ENCODE measurements at places on chromosomes 4 and X. TPM values are rescaled to one million over a fixed set of nuclear protein-coding genes. Genes with fewer than 3 reads are reported as not detected.

The WFS1 gene
- 23.3 TPM for total RNA-seq

The GAGE10 gene
- not detected for total RNA-seq

The PACRGL gene
- 41.9 TPM for total RNA-seq

The BEND2 gene
- total RNA-seq: 0.10 TPM

The EDNRA gene
- total RNA-seq: 50.6 TPM

The PPBP gene
- 17.8 TPM for total RNA-seq

The TMPRSS11E gene
- total RNA-seq: not detected

The ADGRG4 gene
- under 0.01 TPM for total RNA-seq

- no peak for DNase-seq
These were observed 294 bp downstream of the ATP8A1 start for GRCh38 chr4:42656679-42656943.

GRCh38 chrX:5537098-5537497, 691.6 kb downstream of the NLGN4X start:
- DNase-seq: no peak

DNA sequence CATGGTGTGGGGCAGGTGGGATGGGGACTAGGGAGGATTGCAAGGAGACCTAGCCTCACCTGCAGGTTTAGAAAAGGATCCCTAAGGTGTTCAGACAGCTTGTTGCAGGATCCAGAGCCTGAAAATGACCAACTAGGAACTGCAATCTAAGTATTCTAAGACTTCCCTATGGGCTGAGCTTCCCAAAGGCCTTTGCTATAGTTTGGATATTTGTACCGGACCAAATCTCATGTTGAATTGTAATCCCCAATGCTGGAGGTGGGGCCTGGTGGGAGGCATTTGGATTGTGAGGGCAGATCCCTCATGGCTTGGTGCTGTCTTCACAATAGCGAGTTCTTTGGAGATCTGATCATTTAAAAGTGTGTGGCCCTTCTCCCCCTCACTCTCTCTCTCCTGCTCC, 52.1 kb downstream of the GPC3 start:
- DNase-seq: no peak

GRCh38 chr4:2928242-2929176, 34.7 kb downstream of the NOP14 start:
- no peak for DNase-seq

DNA sequence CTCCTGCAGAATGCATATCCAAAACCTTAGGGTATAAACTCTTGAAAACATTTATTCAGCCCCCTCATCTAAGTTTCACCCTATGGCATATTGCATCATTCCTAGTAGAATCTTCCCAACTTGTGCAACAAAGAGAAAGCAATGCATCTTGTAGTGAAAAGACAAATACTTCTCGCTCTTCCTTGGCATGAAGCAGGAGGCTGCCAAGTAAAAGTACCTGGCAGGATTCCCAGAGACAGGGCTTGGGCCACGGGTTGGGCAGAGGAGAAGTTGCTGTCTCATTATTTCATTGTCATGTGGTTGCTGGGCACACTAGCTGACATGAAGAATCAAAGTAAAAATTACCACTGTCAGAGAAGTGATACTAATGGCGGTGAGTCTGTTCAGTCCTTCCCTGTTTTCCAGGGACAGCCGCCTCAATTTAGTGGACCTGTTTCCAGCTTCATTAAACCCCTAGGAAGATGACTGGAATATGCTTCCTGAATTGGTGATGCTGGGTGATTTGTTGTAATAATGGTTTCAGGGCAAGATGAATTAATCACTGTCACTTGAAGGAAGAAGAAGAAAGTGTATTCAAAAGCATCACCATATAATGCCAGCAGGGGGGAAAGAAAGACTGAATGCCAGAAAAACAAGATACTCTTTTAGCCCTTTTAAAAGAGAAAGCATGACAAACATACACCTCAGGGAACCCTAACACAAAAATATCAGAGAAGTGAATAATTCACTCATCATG, 380.5 kb upstream of the IGFBP7 start:
- no peak for DNase-seq

DNA sequence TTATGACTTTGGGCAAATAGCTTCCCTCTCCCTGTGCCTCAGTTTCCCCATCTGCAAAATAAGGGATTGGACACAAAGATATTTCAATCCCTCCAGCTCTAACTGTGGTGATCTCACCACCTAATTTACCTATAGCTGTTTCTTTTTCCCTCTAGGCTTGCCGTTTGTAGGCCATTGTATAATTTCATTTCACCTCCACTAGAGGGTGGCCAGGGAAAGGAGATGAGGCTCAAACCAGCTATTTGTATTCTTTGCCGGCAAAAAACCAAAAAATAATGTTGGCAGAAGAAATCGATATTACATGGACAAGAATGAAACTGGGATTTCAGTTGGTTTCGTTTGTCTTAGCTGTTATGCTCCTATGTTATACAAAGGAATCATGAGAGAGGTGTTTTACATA, 36.1 kb upstream of the DOCK11 start:
- DNase-seq: peak; percentile 76

DNA sequence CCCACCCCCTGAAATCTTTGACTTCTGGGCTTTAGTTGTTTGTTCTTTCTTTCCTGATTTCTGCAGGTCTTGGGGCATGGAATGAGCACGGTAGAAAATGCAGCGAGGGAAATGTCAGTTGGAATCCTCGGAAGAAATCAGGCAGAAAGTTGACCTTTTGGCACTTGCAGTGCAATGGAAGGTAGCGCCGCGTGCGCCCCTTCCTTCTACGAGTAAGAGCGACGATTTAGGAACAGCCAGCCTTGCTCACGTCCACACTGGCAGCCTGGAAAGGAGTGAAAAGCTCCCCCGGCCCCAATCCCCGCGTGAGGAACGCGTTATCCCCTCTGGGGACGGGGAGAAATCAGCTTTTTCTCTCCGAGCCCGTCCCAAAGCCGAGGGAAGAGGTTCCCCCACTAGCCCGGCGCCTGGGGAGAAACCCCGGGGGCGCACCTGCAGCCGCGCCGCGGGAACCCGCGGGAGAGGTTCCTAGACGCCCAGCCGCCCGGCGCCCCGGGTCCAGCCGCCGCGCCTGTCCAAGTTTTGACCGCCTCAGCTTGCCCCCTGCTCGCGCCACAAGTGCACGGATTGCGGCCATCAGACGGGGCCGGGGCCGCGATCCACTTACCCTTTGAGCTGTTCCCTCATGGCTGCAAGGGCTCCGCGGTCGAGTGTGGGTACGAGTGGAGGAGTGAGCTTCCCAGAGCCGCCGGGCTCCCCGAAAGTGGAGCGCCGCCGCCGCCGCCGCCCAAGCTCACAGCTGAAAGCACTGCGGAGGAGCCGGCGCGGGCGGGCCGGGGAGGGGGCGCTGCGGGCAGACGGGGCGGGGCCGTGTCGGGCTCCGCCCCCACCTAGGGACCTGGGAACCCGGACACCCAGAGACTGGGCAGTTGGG, 194.6 kb upstream of the FTHL17 start:
- DNase-seq: peak; percentile 11

GRCh38 chrX:33211356-33212260, at the start of gene DMD:
Gene DMD, minus strand, starts transcription at chrX:33211549. Its CDS starts 237 bp downstream, at chrX:33211312.
- peak; percentile 6 for DNase-seq

- no peak for DNase-seq
These were observed 86.8 kb downstream of the PPP1R2C start for GRCh38 chrX:42691196-42691595.

DNA sequence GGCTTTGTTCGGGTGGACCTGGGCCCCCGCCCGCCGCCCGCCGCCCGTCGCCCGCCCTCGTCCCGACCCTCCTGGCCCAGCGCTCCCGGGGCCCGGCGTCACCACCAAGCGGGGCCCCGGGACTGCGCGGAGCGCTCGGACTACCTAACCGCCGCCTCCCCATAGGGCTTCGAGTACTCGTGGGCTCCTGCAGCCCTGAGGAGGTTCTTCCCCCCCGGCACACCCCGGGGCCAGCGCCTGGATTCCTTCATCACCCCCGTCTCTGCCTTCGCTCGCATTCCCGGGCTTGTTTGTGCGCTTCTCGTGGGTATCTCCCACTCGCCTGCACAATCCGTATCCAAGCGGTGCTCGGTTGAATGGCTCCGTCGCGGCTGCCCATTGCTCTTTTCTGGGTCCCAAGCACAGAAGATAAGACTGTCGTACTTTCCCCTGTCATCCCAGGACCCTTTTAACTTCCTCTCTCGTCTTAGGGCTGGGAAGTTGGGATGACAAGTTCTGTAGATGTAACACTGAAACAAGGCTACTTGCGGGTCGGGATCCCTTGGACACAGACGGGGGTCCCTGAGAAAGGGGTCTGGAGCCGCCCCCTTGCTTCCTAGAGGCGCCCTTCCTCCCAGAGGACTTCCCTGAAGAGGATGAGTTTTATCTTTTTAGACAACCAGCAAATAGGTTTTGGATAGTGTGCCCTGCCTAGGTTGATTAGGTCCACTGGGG, 565 bp downstream of the MOB1B start:
- peak; percentile 17 for DNase-seq

DNA sequence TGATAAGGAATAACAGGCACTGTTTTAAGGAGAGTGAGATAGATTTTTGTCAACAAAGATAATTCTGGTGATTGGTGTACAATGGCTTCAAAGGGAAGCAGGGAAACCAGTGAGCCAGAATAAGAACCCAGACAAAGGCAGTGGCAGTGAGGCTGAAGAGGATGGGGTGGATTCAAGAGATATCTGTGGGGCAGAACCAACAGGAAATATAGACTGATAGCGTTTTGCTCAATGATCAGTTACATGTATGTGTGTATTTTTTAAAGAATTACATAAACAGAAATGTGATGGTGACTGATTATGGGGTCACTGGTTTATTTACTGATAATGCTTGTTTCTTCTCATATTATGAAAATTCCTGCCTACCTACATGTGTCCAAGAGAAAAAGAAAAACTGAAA, 66.4 kb downstream of the AMMECR1 start:
- DNase-seq: no peak

- DNase-seq: no peak
These were observed 73.5 kb upstream of the CAMK2D start for GRCh38 chr4:113835005-113835404.

GRCh38 chr4:148226341-148226740, 215.9 kb downstream of the NR3C2 start:
- no peak for DNase-seq

All from spinal cord (tissue), 10 donors.